CD4-positive, alpha-beta memory T cell (primary cell): ENCODE measurements at places on chromosomes 5 and 9. TPM values are rescaled to one million over a fixed set of nuclear protein-coding genes. Genes with fewer than 3 reads are reported as not detected.

Gene HTR1A
- total RNA-seq = not detected

Gene KIF4B
- not detected for total RNA-seq

Gene ENTREP1
- not detected for total RNA-seq

Gene WNT8A
- total RNA-seq = not detected

Gene FOXD4
- 0.30 TPM for total RNA-seq

Gene GTF2H2C
- total RNA-seq = 48.0 TPM

Gene SPAG8
- 5.6 TPM for total RNA-seq

Gene SHROOM1
- 0.49 TPM for total RNA-seq

Gene CCL27
- not detected for total RNA-seq

Gene PHF24
- total RNA-seq = not detected
